ENCODE measurements at places on chromosomes 12 and 14.

DNA sequence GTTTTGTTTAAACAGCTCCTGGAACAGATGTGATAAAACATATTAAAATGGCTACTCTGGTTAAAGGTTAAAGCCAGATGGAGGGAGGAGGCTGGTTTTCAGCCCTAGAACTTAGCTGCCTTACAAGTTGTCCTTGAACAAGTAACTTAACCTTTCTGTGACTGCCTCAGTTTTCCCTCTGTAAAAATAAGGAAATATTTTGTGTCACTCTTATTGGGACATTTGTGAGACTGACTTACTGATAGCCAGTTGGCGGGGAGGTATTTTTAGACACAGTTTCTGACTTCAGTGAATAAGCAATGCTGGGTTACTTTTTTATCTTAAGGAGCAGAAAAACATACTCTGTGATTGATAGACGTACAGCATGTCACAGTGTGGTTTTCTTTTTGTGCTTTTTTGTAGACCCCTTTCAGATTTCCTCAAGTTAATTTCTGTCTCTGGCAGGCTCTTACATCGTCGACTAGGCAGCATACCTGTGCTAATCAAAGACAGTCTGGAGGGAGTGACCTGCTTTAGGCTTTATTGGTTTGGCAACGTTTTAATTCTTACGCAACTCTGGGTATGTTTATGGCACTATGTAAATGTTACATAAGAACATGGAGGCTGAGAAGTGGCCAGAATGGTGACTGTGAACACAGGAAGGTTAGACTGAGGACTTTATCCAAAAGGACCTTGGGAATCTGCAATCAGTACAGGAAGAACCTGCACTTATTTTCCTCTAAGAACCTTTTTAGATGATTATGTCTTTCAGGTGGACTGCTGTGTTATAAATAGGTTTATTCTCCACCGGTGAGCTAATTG lies 3.3 kb downstream of the ACVR1B start:
- DNase-seq = no peak

DNA sequence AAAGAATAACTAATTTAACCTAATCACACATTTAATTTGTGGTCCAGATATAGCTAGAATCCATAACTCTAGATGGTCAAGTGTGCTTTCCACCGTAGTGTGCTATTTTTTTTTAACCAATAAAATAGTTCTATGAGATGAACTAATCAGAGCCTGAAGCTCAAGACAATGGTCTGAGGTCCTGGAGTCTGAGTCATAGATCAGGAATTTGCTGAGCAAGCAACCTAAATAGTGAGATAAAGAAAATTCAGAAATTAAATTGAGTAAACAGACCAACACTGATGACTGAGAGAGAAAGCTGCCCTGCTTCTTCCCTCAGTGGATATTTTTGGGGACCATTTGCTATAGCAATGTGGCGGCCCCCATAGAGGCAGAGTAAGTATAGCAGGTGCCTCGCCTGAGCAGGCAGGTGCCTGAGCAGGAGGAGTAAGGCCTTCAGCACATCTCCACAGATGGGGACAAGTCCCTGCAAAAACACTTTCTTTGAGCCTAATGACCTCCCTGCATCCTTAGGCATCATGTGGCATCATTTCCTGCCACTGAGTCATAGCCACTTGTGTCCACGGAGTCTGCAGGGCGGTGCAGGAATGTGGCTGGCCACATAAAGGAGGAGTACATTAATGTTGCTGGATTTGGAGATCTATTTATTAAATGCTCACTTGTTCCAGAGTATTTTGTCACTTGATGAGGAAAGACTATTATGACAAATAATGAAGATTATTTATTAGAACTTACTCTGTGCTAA lies 13.9 kb upstream of the CLEC4E start:
- no peak for DNase-seq

DNA sequence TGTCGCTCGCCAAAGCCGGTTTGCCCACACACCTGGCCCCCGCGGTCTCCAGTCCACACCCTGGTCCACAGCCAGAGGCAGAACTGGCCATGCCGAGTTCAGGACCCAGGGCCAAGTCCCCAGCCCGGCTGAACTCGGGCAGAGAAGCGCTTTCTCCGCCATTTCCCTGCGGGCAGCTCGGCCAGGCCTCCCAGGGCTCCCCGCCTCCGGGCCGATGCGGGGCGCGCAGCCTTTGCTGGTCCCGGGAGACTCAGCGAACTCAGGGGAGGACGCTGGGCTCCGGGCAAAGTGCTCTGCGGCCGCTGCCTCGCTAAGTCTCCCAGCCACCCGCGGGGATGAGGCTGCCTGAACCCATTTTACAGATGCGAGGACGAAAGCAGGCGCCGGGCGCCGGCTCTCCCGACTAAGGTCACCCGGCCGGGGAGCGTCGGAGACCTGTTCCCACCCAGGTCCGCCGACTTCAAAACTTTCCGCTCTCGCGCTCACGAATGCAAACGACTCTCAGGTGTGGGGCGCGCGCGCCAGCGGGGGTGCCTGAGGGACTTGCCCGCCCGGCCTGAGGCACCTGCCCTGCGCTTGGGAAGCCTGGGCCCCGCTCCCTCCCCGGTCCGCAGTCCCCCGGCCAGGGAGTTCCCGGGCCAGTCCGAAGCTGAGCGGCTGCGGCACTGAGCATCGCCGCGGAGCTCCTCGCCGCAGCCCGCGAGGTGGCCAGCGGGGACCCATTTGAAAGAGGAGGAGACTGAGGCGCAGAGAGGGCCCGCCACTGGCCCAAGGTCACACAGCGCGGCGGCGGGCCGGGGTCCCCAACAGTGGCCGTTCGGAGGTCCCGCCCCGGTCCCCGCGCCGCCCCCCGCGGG lies 627 bp downstream of the TESC start:
- no peak for DNase-seq

DNA sequence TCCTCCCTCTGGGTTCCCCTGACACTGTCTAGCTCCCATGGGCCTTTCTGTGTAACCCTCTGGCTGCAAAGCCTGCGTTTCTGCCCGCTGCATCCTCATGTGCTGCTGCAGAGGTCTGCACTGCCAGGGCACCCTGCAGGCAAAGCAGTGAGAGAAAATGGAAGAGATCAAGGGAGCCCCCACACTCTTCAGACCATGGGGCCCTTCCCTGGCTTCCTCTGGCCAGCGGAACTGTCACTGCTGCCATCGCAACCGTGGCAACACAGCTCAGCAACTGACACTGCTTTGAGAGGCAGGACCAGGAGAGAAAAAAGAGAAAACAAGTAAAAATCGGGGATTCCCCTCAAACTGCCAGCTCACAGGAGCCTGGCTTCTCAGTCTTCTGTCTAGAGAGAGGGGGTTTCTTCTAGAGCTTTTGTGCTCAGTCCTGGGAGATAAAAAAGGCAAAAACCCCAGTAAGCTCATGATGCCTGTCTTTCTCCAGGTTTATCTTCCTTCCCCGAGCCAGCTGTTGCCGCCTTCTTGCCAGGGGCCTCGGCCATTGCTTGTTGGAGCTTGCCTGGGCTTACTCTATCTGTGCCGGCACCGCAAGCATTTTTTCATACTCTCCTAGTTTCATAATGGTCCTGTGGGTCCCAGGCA lies 38.9 kb downstream of the C14orf132 start:
- DNase-seq = no peak

DNA sequence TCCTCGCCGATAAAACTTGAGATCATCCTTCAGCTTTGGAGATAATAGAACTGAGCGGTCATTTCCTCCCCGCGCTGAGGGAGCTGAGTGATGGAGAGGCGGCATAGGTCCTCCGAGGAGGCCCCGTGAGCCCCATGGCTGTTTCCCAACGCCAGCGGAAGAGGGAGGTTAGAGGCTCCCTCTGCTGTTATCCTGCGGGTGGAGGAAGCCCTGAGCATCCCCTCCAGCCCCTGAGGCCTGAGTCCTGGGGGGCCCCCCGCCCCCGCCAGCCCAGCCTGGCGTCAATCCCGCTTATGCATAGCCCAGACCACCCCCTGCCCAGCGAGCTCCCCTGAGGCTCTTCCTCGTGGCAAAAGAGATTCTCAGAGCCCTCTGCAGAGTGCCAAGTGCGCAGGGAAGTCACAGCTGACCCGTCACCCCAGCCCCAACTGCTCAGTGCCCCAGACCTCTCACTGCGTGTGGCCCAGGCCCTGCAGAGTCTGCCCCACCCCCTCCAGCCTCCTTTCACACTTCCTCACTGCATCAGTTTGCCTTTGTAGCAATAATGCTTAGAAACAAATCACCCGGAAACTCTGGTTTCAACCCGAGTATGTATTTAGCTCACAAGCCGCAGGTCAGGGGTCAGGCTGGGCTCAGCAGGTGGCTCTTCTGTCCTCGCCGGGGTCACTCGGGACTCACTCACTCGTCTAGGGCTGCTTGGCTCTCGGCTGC lies 44.7 kb upstream of the GALNT9 start:
- DNase-seq = no peak

DNA sequence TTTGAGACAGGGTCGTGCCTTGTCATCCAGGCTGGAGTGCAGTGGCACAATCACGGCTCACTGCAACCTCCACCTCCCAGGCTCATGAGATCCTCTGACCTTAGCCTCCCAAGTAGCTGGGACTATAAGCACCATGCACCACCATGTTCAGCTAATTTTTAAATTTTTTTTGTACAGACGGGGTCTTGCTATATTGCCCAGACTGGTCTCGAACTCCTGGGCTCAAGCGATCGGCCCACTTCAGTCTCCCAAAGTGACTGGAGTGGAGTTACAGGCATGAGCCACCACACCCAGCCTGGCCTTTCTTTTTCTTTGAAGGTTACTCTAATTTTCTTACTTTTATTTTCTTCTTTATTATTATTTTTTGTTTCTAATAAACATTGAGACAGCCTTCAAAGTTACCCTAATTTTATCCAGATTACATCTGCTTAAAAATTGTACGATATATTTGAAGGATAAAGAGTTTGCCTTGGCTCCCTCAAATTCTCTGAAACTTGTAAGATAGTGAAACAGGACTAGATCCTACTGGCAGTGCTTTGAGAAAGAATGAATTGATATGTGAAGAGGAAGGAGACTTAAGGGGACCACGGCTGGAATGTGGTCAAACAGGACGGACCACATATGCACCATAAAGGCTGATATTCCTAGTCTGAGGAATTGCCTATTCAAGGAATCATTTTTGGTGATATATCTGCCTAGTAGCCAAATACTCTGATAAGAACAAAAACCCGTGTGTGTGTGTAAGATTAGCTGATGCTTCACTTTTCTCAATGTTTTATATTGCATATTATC lies 14.1 kb upstream of the SINHCAF start:
- DNase-seq = no peak

- no peak for DNase-seq
Measured at GRCh38 chr12:57039016-57039798, 10.7 kb downstream of the MYO1A start.

GRCh38 chr12:92717202-92717601 lies 14.4 kb downstream of the PLEKHG7 start:
- no peak for DNase-seq

DNA sequence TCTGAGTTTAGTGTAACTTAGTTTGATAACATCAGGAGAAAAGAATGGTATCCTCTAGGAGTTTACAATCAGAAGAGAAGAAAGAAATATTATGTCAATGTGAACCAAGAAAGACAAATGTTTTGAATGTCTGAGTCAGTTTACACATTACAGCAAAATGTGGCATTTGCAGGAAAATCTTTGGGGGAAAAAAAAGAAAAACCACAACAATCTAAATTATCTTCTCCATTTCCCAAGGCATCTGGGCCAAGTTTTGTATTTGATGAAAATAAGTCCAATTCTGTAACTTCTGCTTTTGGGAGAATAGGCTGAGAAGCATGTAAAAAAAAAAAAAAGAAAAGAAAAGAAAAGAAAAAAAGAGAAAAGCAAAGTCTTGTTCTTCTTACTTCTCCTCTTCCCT lies 58.8 kb upstream of the FLRT2 start:
- no peak for DNase-seq

GRCh38 chr12:57811028-57811755 lies 7.3 kb downstream of the AVIL start:
- no peak for DNase-seq

- no peak for DNase-seq
Measured at GRCh38 chr12:110906985-110907384, 13.4 kb downstream of the MYL2 start.

DNA sequence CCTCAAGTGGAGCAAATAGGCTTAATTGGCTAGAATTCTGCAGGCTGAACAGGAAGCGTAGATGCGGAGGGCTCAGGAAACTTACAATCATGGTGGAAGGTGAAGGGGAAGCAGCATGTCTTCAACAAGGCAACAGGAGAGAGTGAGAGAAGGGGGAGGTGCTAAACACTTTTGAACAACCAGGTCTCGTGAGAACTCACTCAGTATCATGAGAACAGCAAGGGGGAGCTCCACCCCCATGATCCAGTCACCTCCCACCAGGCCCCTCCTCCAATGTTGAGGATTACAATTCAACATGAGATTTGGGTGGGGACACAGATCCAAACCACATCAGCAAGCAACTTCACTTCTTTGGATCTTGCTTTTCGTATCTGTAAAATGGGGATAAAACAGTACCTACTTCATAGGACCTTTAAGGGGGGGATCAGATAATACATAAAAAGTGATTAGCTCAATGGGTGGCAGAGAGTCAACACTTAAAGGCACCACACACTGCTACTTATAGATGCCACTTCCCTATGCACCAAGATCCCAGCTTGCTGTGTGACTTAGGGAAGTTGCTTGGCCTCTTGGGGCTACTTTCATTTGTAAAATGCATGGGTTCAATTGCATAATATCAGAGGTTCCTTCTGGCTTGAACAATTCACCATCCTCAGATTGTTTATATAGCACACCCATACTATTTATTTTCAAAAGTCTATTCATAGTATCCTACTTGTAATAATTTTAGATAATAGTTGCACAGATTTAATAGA lies 184.8 kb upstream of the RPH3A start:
- no peak for DNase-seq

- DNase-seq = no peak
Measured at GRCh38 chr14:72418806-72419205, 475.1 kb downstream of the DPF3 start.

DNA sequence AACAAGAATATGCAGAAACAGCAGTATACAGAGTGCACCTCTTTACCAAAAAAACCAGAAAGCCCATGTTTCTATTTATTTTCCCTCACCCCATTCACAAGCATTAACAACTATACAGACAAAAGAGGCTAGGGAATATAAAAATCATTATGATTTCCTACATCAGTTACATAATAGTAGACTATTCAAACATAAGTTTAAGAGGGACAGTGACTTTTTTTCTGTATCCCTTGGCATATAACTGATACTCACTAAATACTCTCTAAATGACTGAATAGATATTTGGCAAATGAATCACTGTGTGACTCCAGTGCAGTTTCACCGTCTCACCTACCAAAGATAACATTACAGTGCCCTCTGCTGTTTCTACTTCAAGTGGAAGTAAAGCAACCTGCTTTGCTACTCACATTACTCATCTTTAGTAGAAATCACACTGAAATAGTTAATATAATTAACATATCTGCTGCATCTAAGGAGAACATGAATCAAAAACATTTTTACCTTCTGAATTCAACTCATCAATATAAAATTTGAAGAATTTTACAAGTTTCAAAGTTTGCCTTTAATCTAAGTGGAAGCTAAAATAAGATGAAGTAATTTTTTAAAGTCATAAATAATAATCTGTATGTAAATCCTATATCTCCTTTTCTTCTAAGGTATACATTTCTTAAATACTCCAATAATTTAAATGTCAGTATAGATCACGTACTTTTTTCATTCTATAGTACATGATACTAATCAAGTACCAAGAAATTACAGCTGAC lies 103.8 kb downstream of the OSBPL8 start:
- no peak for DNase-seq

GRCh38 chr14:38074081-38074480 lies 133.6 kb upstream of the SSTR1 start:
- no peak for DNase-seq

- no peak for DNase-seq
Measured at GRCh38 chr14:33488582-33488981, 462.3 kb downstream of the EGLN3 start.

Data from cortex of kidney (tissue), 1 donor.